ENCODE measurements at places on chromosomes 1 and 21.

DNA sequence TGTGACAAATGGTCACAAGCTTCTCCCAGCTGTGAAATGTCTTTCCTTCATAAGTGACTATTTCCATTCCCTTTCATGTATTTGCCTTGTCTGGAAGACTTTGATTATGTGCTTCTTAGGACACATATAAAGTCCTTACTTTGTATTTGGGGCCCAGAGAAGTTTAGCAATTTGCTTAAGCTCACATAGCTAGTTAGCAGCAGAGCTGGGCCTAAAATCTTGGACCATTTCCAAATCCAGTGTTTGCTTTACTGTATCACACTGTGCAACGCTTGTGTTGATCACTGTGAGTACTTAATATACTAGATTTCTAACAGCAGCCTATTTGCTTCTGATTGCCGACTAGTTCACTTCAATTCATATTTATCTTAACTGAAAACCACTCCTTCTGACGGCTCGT, 2.2 kb upstream of the KCNA3 start:
- DNase-seq = no peak

GRCh38 chr21:31922881-31923280, 50.1 kb downstream of the HUNK start:
- no peak for DNase-seq

- DNase-seq = no peak
These were observed 593.8 kb downstream of the LRRIQ3 start for GRCh38 chr1:73604211-73604610.

- no peak for DNase-seq
These were observed 803 bp upstream of the B4GALT2 start for GRCh38 chr1:43978264-43978550.

DNA sequence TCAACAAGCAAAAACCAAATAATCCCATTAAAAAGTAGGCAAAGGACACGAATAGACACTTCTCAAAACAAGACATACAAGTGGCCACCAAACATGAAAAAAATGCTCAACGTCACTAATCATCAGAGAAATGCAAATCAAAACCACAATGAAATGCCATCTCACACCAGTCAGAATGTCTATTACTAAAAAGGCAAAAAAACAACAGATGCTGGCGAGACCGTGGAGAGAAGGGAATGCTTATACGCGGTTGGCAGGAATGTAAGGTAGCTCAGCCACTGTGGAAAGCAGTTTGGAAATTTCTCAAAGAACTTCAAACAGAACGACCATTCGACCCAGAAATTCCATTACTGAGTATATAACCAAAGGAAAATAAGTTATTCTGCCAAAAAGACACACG, 145.1 kb upstream of the EDN2 start:
- peak; percentile 85 for DNase-seq

DNA sequence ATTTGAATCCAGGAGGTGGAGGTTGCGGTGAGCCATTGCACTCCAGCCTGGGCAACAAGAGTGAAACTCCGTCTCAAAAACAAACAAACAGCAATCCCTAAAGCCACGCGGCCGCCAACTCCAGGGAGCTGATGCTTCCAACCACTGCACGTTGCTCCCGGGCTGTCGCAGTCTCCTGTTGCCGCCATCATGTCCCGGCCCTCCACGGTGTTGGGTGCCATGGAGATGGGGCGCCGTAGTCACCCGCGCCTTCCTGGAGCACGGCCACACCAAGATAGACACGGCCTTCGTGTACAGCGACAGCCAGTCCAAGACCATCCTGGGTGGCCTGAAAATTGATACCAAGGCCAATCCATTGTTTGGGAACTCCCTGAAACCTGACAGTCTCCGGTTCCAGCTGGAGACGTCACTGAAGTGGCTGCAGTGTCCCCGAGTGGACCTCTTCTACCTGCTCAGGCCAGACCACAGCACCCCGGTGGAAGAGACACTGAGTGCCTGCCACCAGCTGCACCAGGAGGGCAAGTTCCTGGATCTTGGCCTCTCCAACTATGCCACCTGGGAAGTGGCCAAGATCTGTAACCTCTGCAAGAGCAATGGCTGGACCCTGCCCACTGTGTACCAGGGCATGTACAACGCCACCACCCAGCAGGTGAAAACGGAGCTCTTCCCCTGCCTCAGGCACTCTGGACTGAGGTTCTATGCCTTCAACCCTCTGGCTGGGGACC, 32.6 kb downstream of the SLC16A1 start:
- no peak for DNase-seq

DNA sequence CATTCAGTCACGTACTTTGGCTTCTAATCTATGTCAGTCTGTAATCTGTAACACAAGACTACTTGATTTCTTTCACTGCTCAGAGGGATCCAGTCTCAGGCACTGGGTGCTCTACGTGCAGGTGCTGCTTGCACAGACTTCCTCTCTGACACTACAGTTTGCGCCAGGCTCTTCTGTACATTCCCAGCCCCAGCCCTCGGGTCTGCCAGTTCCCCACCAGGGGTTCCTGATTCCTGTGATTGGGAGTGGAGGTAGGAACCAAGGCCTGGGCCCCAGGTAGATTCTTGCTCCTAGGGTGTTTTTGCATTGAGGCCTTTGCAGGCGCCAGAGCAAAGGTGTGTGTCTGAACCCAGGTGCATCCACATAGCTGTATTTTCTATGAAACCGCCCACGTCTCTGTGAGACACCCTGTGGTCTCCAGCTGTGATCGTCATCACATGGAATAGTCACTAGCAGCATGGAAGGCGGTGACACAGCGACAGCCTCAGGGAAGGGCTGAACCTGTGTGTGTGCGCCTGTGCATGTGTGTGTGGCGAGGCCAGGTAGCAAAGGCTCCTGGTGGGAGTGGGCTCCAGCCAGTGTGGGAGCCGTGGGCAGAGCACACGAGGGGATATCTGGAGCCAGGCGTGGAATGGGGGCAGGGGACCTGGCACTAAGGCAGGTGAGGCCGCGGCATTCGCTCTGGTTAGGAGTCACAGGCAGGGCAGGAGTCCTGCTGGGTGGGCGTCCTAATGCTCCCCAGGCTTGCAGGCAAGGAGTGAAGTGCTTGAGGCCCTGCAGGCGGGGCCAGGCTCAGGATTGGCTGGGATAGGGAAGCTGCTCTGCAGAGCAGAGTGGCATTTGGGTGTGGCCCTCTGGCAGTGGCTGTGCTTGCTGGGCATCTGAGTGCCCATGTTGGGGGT, 5.2 kb downstream of the GJC2 start:
- no peak for DNase-seq

GRCh38 chr1:103197216-103197615, 88.9 kb upstream of the COL11A1 start:
- DNase-seq = peak; percentile 33

DNA sequence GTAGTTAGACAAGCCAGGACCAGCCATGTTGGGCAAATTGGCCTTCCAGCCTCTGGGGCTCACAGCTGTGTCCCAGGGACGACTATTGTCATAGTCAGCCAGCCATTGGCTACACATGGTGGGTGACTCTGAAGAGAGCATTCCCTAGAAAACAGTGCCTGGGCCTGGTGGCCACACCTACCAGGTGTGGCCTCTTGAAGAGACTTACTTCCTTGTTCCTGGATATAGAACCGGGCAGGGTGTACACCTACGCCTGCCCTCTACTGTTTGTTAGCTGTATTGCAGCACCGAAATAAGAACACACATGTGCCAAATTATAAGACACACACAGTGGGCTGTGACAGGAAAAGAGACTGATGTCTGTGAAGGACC, 134.6 kb upstream of the ARHGEF16 start:
- DNase-seq = peak; percentile 34

DNA sequence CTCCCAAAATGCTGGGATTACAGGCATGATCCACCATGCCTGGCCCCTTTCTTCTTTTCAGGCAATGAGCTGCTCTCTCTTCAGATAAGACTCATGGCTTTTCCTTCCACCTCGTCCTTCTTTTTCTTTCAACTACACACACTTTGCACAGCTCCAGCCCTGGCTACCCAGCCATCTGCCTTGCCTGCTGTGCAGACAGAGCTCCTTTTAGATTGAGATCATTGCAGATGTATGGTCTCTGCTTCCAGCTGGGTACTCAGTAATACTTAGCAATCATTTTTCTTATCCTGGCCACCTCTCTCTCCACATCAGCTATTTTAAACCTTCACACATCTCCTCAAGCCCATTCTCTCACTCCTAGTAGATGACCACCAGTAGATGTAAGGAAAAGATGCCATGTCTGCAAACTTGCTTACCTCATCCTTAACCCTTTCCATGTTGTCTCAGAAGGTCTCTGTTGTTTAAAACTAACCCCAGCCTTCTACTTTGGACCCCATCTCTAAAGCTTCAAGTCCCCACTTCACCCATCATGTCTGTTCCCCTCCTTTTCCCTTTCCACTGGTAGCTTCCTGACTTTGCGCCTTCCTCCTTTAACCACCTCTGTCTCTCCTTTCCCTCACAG, 7.3 kb downstream of the RAB4A start:
- no peak for DNase-seq

DNA sequence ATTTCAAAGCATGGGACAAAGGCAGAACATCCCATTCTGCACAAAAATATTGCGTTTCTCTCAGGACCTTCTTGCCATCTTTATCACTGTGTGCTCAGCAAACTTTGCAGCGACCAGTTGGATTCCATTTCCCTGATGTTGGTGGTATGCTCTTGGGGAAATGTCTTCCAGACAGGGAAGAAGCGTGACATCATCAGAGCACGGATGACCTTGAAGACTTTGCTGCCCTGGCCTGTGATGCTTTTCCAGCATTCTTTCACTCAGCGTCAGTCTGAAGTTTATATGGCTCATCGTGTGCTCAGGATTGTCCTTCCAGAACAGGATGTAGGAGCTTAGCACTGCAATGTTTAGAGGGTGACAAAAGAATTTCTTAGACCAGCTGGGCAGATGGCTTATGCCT, 131.4 kb upstream of the F3 start:
- peak; percentile 95 for DNase-seq

DNA sequence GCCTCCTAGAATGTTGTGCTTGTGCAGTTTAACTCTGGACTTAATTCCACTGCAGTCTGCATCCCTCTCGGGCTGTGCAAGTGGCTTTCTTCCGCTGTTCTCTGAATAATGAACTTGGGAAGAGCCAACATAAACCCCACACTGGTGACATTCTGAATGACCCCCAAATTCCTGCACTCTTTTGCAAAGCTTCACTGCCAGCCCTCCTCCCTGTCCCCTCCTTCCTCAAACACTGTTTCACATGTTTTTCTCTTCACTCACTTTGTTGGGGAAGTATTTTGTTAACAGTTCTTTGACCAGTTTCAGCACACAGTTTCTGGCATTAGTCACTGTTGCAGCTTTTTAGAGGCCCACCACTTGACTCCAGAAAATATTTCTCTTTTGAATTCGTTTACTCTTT, 39.7 kb downstream of the GNG12 start:
- DNase-seq = peak; percentile 70

DNA sequence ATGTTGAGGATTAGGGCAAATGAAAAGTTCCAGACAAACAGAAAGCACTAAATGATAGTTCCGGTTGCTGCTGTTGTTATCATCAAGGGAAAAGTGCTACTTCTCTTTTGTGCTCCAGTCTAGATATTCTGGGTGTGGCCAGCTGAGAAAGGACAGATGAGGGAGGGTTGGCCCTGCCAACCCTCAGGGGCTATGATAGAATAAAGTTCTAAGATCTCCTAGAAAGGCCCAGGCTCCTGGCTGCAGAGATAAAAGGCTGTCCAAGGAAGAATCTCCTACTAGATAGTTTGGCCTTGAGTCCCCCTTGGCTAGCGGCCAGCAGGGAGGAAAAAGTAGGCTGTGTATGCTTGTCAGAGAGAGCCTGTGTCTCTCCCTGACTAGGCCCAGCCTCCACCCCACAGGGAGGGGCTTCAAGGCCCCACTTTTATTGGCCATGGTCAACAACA, 31.5 kb downstream of the RIMS3 start:
- no peak for DNase-seq

GRCh38 chr1:186865857-186866256, 37.1 kb downstream of the PLA2G4A start:
- peak; percentile 13 for DNase-seq

- no peak for DNase-seq
These were observed 2.7 kb downstream of the TMEM200B start for GRCh38 chr1:29120947-29121485.

GRCh38 chr1:49306507-49307070, 529.9 kb upstream of the BEND5 start:
- DNase-seq = no peak
